Myocyte (in vitro differentiated cells): ENCODE measurements at places on chromosomes 6 and 20. TPM values are rescaled to one million over a fixed set of nuclear protein-coding genes. Genes with fewer than 3 reads are reported as not detected.

GRCh38 chr6:26329763-26330511, 35.1 kb upstream of the BTN3A2 start:
- DNase-seq = peak; percentile 18

- no peak for DNase-seq
These were observed 5.8 kb upstream of the ATXN1 start for GRCh38 chr6:16766836-16767745.

GRCh38 chr6:45900808-45901752, 114.6 kb downstream of the CLIC5 start:
- DNase-seq = peak; percentile 37

DNA sequence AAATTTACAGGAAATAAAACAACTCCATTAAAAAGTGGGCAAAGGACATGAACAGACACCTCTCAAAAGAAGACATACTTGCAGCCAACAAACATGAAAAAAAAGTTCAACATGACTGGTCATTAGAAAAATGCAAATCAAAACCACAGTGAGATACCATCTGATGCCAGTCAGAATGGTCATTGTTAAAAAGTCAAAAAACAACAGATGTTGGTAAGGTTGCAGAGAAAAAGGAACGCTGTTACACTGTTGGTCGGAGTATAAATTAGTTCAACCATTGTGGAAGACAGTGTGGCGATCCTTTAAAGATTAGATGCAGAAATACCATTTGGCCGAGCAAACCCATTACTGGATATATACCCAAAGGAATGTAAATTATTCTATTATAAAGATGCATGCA, 858.0 kb upstream of the FLRT3 start:
- peak; percentile 10 for DNase-seq

DNA sequence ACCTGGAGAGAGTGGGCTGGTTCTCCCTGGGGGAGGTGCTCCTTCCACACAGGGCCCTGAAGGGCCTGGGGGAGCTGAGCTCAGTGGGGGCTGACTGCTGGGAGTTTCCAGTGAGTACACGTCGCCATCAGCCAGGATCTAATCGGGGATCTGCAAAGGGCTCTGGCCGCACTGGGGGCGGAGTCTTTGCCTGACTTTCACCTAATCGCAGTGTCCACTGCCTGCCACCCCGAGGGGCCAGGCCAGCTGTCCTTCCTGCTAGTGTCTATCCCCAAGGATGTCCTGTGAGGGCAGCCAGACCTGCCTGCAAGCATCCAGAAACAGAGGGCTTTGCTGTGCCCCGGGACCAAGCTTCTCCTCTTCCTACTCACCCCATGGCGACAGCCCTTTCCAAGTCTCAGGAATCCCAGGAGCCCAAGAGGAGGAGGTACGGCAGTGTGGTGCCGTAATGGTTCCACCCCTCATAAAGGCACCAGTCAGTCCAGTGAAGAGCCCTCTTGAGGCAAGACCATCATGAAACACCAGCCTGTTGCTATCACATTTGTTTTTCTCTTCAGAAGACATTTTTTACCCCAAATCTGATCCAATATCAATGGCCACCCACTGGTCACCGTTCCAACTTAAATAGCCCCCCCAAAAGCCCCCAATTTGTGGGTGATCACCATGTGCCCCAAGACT, 243.1 kb upstream of the ECI2 start:
- DNase-seq = no peak

GRCh38 chr6:132153221-132153898, 202.2 kb upstream of the CCN2 start:
- DNase-seq = peak; percentile 81

GRCh38 chr20:32588040-32588439, 2.9 kb upstream of the NOL4L start:
- no peak for DNase-seq

DNA sequence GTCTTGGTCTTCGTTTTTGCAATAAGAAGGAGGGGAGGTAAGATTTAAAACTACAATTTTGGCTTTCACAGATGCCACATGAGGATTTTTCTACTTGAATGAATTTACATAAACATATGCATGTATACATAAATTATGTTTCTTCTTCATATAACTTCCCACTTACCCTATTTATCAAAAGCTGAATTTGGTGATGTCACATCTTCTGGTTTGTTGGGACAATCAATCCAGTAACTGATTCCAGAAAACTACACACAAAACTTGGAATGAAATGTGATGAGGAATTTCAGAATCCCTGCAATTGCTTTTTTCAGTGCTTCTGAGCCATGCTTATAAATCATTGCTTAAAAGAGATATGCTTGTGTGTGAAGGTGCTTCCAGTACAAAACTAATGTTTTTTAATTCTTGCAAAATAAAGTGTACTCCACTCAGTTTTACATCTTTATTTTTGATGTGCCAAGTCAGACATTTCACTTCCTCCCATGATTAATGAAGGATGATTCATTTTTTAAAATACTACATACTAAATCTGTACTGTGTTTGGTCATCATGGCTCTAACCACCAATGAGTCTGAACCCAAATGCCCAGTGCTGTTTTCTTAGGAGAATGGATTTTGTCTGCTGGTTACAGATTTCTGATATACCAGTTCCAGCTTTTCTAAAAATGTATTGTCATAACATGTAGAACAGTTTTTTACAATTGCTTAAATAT, 32.1 kb upstream of the RIN2 start:
- DNase-seq = no peak

GRCh38 chr20:47863315-47863965, 78.2 kb upstream of the SULF2 start:
- no peak for DNase-seq

DNA sequence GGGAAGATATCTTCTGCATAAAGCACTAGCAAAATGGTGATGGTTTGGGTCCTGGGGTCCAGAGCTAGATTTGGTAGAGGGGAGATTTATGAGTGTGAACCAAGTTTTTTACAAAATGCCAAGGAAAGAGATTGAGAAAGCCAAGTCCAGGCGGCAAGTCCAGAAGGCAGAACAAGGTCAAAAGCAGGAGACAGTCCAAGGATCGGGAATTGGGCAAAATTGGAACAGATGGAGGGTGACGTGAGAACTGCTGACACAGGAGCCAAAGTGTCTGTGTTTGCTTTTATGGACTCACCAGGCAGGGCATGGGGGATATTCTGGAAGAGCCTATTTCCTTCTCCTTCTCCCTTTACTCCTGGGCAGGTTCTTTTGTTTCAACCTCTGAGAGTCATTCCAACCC, 4.1 kb downstream of the NHLRC1 start:
- DNase-seq = no peak

GRCh38 chr20:21384308-21384892, 12.9 kb downstream of the NKX2-4 start:
- no peak for DNase-seq

- no peak for DNase-seq
These were observed 1380.8 kb downstream of the GRIK2 start for GRCh38 chr6:102774326-102774725.

DNA sequence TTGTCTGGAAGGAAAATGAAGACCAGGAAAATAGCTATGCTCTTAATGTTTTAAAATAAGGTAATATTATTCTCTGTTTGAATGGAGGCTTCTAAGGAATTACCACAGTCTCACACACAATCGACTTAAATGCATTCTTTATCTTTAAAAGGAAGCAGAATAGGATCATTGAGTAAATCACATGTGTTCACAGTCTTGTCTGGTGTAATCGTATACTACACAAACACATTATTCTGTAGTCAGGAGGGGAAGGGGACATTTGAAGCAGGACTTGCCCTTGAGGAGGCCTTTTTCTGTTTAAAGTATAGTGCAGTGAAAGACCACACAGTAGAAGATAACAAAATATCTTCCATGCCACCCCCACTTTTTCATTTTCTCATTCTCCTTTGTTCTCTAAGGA, 20.6 kb upstream of the REV3L start:
- DNase-seq = peak; percentile 8

- DNase-seq = no peak
These were observed 202.8 kb upstream of the JAG1 start for GRCh38 chr20:10876558-10876957.

DNA sequence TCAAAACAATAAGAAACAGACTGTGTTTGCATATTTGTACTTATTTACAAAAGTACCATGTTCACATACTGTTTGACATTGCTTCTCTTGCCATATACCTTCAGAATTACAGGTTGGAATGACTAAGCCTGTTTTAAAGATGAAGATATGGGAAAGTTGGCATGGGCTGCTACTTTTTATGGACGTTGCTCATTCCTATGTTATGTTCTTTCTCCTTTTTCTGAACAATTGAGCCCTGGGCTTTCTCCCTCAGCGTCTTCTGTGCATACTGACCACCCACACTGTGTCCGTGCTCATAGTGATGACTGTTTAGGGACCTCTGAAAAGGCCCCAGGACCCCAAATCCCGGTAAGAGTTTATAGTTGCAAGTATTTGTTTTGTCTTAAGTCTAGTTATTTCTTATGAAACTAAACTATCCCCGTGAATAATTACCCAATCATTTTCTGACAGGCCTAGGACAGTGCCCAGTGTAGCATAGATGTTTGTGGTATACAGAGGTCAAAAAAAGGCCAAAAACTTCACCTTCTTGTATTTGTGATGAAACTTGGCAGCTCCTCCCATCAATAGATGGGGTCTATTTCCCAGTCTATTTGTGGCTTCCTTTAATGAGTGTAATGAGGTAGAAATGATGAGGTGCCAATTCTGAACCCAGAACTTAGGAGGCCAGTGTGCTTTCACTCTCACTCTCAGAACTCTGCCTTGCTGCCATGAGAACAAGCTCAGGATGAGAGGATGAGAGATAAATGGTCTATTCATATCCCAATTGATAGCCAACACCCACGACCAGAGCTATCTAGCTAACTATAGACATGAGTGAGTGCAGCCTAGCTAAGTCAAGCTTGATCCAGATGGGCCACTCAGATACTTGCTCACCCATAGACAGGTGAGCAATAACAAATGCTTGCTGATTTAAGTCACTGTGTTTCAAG, 40.9 kb downstream of the GSTA4 start:
- no peak for DNase-seq

DNA sequence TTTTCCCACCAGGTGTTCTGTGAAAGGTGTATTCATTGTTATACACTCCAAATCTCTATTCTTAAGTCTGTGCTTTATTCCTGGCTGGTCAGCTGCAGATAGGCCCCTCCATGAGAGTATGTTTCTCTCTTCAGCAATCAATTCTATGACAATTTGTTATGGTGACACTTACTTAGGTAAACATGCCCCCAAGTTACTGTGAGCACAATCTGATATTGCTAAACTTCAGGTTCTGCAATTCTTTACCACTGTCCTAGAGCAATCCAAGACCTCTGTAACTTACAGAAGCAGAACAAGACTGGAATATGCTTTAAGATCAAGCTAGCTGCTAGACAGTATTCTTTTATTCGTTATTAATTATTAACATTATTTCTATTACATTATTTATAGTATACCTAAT, 391.9 kb downstream of the FRK start:
- DNase-seq = no peak

DNA sequence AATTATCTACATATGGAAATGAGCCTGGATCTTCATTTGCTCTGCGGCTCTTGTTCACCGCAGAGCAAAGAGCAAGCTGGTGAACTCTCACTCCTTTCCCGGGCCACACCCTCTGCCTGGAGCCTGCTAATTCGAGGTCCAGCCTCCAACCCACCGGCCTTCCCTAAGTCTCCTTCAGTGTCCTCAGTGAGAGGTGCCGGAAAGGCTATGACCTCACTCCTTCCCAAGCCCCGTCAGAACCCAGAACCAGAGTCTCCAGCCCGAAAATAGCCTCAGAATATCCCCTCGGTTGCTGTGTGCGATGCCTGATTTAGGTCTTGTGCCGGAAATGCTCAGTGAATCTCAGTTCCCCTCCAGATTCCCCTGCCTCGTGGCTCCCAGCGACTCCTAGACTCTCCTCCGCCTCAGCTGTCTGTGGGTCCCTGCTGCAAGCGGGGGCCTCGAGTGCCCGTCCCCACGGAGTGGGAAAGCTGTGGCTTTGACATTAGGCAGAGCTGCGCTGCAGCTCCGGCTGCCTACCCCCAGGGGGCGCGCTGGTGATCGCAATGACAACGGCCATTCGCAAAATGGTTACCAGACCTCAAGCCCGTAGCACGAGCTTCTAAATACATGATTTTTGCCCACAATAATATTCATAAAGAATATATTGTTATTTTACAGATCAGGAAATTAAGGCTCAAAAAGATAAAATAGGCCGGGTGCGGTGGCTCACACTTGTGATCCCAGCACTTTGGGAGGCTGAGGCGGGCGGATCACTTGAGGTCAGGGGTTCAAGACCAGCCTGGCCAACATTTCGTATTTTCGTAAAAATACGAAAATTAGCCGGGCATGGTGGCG, 4.1 kb upstream of the BNIP5 start:
- DNase-seq = peak; percentile 69

- DNase-seq = no peak
These were observed 48.3 kb upstream of the TBC1D32 start for GRCh38 chr6:121382467-121383121.

GRCh38 chr6:158717341-158718330, 67.8 kb downstream of the SYTL3 start:
- no peak for DNase-seq

DNA sequence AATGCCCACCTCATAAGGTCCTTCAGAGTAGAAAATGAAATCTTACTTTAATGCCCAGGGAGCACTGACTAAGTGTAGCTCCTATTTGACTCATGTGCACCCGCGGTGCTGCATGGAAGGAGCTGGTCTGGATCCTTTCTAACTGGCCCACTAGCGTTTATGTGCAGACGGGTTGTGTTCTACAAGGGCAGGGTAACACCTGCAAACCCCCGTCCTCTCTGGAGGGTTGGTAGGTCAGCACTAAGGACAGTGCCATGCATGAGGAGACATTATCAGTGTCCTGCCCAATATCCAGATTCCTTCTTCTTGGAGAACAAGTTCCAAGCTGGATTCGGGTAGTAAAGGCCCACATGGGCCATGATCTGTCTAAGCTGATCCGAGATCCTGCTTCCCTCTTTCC, 140.3 kb downstream of the ANKRD60 start:
- DNase-seq = no peak

GRCh38 chr6:11011787-11012234, 32.3 kb downstream of the ELOVL2 start:
- no peak for DNase-seq

The CRISP1 gene
- total RNA-seq = not detected in 2 replicates

The GRM1 gene
- total RNA-seq = 0.21 and 0.75 TPM in 2 replicates

The SYTL3 gene
- 6.9 and 7.1 TPM in 2 replicates for total RNA-seq

The ANGPT4 gene
- total RNA-seq = not detected in 2 replicates

The KCNK16 gene
- not detected in 2 replicates for total RNA-seq

The MAD2L1BP gene
- total RNA-seq = 18.1 and 35.3 TPM in 2 replicates

The SLC35D3 gene
- not detected in 2 replicates for total RNA-seq

The SLA2 gene
- not detected in 2 replicates for total RNA-seq

The UNC5CL gene
- total RNA-seq = 2.3 and 2.7 TPM in 2 replicates
